ENCODE measurements at places on chromosomes 5 and 9.

GRCh38 chr5:17255471-17256021 is 38.1 kb downstream of the BASP1 start:
- no peak for DNase-seq

GRCh38 chr5:147101659-147102369 is 133.0 kb upstream of the STK32A start:
- DNase-seq: no peak

DNA sequence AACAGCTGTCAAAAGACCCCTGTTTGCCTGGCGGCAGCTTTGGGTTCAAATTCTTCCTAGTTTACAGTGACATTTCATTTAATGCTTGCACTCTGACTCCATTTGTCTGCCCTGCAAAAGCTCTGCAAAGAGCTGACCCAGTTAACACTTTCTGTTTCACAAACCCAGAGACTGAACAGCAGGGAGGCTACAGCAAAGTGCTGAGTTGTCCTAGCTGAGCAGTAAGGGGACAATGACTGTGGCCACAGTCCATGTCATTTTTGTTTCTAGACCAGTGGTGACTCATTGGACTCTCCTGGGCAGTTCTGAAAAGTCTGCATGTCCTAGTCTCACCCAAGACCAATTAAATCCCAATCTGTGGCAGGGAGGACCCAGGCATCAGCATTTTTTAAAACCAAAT is 994.8 kb upstream of the WWC1 start:
- no peak for DNase-seq

- DNase-seq: no peak
These were observed 25.4 kb upstream of the RNF20 start for GRCh38 chr9:101508211-101508610.

DNA sequence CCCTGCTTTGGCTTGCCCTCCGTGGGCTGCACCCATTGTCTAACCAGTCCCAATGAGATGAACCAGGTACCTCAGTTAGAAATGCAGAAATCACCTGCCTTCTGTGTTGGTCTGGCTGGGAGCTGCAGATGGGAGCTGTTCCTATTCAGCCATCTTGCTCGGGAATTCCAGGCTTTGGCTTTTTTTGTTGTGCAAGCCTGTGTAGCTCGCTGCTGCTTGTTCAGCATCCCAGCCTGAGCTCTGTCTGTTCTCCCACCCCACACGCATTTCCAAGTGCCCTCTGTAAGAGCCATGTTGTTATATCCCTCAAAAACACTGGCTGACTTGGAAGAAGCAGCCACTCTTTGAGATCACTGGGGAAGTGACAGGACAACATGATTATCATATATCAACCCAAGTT is 101.6 kb upstream of the DPYSL3 start:
- no peak for DNase-seq

GRCh38 chr5:34552686-34553085 is 103.4 kb upstream of the RAI14 start:
- no peak for DNase-seq

GRCh38 chr5:140998921-140999410 is 32.7 kb downstream of the PCDHAC2 start:
- DNase-seq: no peak

DNA sequence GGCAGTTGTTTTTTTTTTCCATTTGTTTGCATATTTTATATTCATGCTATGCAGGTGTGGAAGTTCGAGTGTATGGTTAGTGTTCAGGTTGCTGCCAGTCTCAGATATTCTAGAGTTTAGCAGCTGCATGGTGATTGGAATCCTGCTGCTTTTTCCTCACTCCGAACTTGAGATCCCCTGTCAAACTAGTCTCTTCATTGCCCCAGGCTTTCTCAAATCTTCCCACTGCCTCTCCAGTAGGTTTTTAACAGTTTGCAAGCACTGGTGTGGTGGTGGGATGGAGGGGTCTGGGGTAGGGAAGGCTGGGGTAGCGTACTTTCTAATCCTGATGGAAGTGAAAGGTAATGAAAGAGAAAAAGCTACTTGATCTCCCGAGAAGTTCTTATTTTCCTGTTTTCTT is 112.9 kb downstream of the CHSY3 start:
- no peak for DNase-seq

Measured in stimulated activated CD4-positive, alpha-beta T cell treated with anti-CD3 and anti-CD28 coated beads, Interleukin-4, amount 100 ng/mL, for 48 hours (primary cell).